ENCODE measurements at places on chromosomes 3 and 15.
A peak's percentile ranks its signal among the peaks of the same experiment; 100 is the strongest.

GRCh38 chr3:12501360-12502020, 17.2 kb downstream of the TSEN2 start:
- no peak for DNase-seq

DNA sequence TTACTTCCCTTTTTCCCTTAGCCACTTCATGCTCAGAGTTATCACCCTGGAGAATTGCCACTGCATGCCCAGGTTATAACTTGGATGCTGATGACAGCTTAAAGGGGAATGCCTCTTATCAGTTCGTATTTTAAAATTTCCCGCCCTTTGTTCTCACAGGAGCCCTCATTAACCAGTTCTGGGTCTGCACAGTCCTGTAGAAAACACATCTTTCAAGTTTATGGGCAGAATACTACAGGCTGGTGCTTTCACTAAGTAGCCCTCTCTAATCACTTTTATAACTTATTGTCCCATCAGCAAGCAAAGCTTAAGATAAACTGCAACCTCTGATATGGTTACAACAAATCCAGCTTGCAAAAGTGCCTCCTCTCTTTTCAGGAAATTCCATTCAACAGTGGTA, 587.3 kb upstream of the UBE2E2 start:
- DNase-seq: no peak

GRCh38 chr15:82832601-82833361, 23.4 kb downstream of the WHAMM start:
- no peak for DNase-seq

DNA sequence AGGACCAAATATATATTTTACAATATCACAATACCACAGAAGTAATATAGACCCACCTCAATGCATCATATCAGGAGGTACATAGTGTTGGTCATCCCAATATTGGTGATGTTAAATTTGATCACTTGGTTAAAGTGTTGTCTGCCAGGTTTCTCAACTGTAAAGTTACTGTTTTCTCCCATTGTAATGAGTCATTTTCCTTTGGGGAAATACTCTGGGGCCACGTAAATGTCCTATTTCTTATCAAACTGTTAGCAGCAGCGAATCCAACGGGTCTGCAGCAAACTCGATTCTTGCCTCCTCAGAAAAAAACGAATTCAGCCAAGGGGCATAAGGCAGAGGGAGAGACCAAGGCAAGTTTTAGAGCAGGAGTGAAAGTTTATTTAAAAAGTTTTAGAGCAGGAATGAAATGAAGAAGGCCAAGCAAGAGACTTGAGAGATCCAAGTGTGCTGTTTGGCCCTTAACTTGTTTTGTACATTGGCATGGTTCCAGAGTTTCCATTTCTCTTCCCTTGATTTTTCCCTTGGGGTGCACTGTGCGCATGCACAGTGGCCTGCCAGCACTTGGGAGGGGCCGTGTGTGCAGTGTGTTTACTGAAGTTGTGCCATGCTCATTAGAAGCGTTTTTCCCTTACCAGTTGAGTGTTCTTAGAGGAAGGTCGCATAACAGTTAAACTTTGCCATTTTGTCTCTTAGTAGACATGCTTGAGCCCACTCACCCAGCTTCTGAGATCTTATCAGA, 512.5 kb downstream of the AGBL1 start:
- DNase-seq: peak; percentile 43

DNA sequence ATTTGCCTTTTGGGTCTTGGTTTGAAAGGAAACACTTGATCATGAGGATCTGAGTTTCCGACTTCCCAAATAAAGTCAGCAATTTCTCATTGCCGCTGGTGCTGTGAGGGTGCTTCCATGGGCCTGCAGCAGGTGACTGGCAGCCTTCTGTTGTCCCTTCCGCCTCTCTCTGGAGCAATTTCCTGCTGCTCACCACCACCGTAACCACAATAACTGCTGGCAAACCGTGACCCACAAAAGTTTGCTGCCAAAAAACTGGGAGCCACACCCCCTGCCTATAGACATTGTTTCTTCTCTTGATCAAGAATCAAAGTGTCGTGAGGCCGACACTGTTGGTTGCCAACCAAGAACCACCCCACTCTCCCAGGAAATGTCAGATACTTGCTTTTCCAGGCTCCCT, 164.0 kb downstream of the NR2F2 start:
- DNase-seq: no peak

- DNase-seq: no peak
Measured at GRCh38 chr3:192915304-192915703, 2.4 kb downstream of the MB21D2 start.

DNA sequence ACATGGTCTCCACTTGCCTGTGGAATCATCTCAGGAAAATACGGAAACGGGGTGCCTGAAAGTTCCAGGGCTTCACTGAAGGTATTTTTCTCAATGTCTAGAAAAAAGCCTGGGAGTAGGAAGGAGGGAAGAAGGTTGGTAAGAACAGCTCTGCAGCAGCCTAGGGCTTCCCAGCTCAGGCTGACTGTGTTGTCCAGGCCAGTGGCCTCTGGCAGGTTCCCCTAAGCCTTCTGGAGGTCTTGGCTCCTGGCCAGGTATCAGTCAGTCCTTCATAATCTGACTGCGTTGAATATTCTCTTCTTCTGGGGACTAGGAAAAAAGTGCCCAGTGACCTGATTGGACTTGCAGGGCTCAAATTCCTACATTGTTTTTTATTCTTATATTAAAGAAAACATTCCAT, 38.6 kb downstream of the SSR3 start:
- no peak for DNase-seq

DNA sequence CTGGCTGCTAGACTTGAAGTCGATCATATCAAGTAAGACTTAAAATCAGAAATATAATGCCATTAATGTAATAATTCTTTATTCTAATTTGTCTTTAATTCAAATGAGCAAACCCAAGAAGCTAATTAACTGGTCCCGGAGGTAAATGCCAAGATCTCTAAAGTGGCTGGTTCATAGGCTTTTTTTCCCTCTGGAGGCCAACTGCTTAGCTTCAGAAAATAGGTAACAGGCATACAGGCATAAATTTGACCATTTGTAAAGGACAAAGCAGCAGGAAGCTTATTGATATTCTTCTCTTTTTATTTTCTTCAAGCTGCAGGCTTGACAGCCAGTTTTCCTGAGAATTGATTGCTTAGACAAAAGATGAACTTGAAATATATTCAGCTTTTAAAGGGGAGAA, 158.6 kb upstream of the RAP2B start:
- no peak for DNase-seq

DNA sequence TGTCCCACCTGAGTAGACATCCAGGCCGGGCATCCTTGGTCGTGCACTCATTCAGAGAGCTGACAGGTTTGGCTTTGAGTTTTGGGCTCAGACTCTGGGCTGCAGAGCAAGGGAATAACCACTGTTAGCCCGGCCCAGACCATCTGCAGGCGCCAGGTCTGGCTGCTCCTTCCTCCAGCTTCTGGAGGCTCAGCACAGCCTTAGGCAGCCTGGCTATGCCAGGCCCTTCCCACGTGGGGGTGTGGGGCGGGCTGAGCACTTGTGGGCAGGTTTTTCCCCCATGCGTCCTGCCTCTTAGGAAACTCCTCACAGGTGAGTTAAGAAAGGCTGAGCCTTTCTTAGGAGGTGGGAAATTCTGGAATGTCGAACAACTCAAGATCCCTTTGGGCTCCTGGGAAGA, 11.2 kb downstream of the PLA2G4B start:
- no peak for DNase-seq

DNA sequence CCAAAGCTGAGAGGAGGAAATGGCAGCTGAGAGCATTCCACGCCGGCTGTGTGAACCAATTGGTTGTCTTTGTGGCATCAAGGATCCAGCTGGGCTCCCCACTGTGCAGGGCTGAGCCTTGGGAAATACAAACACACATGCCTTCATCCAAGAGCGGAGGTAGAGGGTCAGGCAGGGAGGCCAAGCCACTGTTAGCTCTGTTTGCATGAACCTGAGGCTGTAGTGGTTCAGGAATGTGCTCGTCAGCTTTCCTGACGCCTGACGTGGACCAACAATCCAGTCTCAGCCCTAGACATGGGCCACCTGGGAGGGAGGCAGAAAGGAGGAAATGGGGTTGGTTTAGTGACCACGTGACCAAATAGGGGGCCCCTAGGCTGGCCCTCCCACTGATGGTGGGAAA, 276.9 kb downstream of the TLE3 start:
- DNase-seq: no peak

GRCh38 chr15:75446151-75446550, 5.3 kb downstream of the SIN3A start:
- DNase-seq: no peak

DNA sequence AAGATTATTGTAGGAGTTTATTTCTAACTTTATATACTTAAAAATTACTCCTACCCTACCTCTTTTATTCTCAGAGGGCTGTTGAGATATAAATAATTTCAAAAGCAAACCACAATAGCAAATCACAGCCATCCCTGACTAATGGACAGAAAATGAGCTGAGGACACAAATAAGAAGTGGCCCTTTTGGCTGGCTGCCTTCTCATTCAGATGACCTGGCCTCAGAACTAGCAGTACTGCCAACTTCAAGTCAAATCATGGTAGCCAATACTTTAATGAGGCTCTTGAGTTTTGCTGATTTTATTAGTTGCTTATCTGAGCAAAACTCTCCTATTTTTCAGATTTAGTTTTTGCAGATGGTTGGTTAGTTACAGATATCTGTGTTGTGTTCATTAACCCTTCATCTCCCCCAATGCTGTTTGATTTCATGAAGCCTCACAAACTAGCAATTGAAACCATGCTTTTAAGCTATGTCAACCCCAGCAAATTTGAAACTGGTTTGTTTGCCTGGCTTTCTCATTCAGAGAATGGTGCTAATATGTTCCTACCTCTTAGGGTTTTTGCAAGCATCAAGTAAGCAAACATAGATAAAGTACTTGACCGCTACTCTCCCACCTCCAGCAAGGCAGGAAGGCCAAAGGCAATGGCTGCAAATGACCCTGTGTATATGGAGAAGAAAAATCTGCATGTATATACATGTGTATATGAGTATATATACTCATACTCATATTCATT, 73.4 kb upstream of the HACD2 start:
- DNase-seq: no peak

DNA sequence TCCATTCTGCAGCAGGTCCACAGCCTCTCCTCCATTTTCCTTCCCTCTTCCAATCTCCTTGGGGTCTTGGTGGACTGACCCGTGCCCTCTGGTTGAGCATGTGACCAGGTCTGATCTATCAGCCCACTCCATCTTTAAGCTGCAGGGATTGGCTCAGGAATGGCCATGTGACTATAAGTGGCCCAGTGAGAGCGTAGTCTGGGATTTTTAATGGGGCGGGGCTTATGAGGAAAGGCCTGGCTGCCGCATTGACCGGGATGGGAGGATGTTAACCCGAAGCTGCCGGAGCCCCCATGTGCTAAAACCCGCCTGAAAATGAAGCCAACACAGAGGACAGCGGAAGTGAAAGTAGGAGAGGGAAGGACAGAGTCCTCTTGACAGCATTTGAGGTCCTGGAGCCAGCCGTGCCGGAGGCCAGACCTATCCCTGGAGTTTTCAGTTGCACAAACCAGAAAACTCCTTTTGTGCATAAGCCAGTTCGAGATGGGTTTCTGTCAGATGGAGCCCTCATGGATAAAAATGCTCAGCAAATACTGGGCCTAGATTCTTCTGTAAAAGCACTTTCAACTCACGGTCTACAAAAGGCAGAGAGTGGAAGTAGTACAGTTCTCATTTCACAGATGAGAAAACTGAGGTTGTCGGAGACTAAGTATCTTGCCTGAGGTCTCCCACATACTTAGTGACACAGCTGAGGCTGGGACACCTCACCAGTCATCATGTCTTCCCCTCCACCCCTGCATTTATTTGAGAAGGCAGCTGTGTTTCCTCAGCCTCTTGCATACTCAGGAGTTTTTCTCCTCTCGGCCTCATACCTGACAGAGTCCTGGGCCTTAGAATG, 61.9 kb downstream of the ATP2B2 start:
- no peak for DNase-seq

DNA sequence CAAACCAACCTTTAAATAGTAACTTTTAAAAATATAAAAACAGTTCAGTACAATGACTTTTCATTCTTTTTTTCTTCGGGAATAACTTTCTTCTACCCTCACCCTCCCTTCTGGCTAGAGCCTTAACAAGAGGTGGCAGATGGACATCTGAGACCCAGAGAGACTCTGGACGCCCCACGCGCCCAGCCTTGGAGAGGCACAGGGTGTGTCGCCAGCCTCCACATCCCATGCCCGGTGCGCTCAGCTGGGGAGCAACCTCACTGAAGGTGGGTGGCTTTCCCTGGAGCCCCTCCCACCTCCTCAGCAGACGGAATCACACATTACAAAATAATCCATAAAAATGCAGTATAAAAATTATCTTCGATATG, 49.5 kb downstream of the TLE3 start:
- DNase-seq: no peak

- no peak for DNase-seq
Measured at GRCh38 chr3:65930648-65931047, 108.1 kb downstream of the MAGI1 start.

- no peak for DNase-seq
Measured at GRCh38 chr3:66675366-66675765, 174.5 kb upstream of the LRIG1 start.

- no peak for DNase-seq
Measured at GRCh38 chr3:25849641-25850385, 59.9 kb downstream of the OXSM start.

GRCh38 chr3:32553459-32553858, 17.2 kb downstream of the DYNC1LI1 start:
- no peak for DNase-seq

DNA sequence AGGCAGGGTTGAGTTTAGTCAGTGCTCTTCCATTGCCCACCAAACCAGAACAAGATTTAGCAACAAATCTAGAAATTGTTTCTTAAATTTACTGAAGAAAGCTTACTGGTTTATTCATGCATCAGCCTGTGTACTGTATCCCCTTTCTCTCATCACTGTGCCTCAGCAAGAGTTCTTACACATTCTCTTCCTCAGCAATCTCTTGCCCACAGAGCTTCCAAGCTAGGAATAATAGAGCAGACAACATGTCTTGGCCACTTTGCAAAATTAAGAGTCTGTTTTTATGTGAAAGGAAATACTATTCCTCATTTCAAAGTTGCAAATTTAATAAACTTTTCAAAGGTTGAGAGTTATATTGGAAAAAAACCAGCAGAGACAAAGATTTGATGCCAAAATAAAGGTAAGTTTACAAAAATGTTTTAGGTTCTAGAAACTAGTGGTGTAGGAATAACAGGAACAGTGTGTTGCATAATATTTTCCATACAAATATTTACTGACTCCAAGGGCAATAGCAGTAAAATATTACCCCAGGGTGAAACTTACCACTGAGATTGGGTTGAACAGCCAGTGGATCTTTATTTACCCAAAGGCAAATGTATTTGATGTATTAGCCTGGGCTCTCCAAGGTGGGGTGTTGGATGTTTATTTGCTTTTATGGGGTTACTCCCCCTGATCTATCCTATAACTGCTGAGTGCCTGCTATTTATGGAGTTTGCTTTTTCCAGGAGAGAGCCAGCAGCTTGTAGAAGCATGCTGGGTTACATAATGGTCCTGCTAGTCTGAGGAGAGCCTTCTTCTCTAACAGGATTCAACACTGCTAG, 276.7 kb downstream of the ADAMTSL3 start:
- DNase-seq: no peak

DNA sequence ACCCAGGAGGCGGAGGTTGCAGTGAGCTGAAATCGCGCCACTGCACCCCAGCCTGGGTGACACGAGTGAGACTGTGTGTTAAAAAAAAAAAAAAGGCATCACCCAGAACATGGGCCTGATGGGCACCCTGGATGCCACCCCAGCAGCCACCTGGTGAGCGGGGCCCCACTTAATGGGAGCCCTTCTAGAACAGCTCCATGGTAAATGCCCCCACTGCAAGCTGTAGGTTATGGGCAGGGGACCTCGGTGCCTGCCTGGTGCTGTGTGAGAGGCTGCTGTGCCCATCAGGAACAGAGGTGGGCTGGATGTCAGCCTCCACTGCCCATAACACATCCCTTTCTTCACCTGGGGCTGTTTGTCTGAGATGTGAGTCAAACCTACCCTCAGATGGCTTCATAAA, 156.2 kb upstream of the MEF2A start:
- no peak for DNase-seq

Data from mucosa of descending colon (tissue), 3 donors.